Breast epithelium (tissue), 4 donors: ENCODE measurements at places on chromosomes 2 and 18.

DNA sequence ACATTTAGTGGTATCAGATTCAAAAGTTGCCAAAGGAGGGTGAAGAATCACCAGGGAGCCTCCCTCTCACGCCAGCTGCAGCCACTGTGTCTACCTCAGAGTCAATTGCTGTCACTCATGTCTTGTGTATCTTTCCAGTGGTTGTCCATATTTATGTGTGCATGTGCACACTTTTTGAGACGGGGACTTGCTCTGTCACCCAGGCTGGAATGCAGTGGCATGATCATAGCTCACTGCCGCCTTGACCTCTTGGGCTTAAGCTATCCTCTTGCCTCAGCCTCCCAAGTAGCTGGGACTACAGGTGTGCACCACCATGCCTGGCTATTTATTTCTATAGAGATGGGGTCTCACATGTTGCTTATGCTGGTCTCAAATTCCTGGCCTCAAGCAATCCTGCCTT is 4.0 kb downstream of the MOCOS start:
- DNase-seq: no peak

DNA sequence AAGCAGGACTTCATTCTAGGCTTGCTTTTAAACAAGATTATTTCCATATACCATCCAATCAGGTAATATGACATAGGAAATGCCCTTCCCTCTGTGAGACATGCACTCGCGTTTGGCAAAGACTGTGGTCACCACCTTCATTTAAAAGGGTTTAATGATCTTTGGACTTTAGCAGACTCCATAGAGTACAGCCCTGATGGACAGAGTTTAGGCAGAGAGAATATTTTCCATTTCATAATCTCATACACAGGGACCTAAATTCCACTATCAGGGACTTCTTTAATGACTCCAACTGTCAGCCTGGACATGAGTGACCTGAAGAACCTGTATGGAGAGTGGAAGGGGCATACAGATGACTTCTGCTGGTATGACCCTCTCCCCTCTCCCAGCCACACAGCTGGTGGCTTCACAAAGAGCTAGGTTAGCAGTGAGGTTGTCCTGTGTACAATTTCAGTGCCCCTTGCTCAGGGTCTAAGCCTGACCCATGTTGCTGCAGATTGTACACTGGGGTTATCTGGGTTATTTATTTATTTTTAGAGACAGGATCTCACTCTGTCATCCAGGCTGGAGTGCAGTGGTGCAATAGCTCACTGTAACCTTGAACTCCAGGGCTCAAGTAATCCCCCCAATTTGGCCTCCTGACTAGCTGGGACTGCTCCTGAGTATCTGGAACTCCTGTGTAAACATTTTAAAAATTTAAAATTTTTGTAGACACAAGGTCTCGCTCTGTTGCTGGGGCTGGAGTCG is 59.2 kb downstream of the PTPRM start:
- no peak for DNase-seq

- DNase-seq: no peak
These were observed 10.1 kb downstream of the RND3 start for GRCh38 chr2:150477347-150477746.

DNA sequence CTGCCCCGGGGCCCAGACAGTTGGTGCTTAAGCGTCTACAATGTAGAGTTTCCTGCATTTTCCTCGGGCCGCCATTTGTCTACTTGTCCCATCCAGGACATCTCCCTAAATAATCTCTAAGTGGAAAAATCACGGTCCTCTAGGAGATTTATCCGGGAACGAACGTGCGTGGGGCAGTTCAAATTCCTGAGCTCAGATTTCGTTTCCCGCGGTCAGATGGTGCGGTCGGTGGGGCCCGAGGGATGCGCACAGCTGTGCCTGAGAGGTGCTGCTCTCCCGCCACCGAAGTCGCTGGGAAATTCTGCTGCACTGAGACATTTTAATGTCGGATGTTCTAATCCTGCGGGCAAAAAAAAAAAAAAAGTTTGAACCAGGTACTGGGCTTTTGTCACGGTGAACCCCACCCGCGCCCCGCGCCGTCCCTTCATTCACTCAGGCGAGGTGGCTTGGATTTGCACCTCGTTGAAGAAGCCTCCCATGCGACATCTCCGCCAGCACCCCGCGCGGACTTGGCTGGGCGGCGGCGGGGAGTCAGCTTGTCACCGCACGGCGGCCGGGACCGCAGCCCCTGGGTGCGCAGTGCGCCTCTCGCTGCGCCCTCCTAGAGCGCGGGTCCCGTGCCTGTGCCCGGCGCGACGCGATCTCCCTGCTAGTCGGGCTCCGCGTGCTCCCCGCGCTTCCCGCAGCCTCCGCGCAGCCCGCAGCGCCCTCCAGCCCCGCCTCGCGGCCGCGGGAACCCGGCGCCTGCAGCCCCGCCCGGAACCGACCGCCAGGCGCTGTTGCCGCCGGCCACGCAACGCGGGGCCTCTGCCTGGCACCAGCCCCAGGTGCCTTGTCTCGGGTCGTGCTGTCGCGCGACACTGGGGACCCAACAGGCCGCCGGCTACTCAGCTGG is 191.9 kb upstream of the TCF4 start:
- peak; percentile 52 for DNase-seq

DNA sequence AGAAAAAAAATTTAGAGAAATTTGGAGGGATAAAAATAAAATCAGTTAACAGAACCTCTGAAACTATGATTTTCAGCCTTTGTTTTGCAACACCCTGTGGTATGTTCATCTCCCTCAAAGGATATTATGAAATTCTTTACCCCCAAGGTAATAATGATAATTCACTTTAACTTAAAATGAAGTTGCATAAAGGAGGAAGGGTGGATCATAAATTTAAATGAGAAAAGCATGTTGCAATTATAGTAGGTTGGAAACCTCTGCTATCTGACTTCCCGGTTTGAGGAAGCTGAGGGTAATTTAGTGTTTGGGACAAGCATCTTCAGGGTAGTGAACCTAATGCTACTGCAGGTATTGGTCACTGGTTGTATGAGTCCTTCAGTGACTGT is 102.9 kb downstream of the BABAM2 start:
- DNase-seq: no peak

- DNase-seq: no peak
These were observed 88.4 kb downstream of the ARHGAP15 start for GRCh38 chr2:143217512-143218115.

DNA sequence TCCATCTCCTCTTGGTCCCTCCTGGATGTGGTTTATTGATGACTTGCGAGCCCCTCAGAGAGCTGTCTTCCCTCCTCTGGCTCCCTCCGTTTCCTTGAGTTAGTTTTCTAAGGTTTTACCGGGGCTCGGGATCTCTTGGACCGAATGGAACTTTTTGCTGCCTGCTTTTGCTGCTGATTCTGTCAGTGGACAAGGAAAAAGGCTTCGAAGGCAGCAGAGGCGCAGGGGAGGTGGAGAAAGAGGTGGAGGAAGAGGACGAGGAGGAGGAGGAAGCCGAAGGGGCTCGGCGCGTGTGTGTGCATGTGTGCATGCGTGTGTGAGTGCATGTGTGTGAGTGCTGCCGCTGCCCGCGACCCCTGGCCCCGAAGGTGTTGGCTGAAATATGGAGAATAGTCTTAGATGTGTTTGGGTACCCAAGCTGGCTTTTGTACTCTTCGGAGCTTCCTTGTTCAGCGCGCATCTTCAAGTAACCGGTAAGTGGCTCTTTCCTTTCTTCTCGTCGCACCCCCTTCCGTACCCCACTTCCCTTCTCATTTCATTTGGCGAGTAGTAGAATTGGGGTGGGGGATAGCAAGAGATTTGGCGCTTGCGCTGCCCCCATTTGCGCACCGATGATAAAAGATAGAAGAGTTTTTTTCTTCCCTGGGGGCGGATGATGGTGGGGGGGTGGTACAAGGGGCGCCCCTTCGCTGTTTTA is 557 bp downstream of the DCC start:
- no peak for DNase-seq

DNA sequence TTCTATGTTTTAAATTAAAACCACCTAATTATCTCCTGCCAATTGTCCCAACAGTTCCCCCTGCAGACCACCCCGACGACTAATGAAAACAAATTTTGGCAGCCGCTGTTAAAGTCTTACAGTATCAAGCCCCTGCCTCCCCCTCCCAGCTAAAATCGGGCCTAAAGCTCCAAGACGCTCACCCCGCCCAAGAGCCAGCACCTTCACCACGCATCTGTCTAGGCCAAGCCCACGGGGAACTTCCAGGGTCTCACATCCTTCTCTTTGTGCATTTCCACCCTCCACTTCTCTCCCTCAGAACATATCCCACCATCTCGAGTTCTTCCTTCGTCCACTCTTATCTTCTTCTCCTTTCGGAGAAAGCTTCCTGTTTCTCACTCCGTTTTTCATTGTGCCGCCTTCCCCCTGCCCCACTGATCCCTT is 445 bp downstream of the PRPF40A start:
- no peak for DNase-seq

DNA sequence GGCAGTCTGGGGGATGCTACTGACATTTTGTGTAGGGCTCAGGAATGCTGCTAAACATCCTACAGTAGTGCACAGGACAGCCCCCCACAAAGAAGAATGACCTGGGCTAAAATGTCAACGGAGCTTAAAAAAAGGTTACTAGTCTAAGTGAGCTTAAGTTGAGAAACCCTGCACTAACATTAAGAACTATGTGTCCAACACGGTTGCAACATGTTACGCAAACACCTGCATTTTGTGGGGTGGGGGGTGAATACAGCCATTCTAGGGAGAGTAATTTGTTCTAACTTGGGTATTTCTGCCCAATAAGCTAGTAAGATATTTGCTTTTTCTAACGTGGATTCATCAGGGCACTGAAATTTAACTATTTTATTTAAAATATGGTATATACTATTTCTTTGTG is 57.9 kb downstream of the SLC8A1 start:
- DNase-seq: no peak

DNA sequence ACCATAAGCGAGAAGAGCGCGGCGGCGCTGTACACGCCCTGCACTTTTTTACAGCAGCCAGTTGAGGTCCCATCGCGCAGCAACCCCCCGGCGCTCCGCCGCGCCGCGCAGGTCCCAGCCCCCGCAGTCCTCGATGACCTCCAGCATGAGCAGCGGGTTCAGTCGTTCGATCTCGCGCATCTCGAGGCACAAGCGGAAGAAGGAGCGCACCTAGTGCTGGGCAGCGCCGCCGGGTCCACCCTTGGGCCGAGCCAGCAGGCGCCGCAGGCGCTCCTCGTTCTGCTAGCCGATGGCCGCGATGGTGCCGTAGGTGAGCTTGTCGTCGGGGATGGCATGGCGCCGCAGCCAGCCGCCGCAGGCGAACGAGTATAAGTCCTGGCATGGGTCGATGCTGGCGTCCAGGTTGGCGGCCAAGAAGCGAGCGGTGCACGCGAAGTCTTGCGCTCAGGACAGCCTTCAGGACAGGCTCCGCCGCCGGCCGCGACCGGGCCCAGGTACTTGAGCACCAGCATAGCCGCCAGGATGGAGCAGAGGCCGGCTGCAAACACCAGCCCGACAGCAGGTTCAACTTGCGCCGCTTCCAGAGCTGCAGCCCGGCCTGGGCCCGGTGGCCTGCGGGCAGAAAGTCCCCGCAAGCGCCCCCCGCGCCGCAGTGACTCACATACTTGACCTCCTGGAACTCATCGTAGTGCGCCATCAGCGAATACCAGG is 8.3 kb downstream of the ALPP start:
- DNase-seq: no peak

GRCh38 chr2:157307021-157307420 is 18.6 kb downstream of the ERMN start:
- no peak for DNase-seq

GRCh38 chr2:231526341-231527090 is 3.7 kb downstream of the NMUR1 start:
- no peak for DNase-seq

DNA sequence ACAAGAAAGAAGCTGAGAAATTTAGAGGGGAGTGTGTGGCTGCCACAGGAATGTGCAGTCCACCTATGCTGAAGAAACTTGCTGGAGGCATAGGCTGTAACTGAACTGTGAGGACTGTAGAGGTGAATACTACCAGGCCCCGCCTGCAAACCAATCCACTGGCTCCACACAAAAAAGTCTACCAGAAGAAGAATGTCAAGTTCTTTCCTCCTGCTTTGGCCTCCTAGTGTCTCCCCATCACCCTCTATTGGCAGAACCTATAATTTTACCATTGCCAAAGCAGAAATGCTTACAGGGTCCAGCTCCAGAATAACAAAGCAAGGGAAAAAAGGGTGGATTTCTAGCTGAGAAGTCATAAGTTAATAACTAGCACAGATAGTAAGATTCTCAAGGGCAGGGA is 5.9 kb upstream of the ATP5MC3 start:
- DNase-seq: no peak

GRCh38 chr18:61669320-61669719 is 223.5 kb downstream of the RNF152 start:
- no peak for DNase-seq

- DNase-seq: no peak
These were observed 241.2 kb downstream of the SLC4A3 start for GRCh38 chr2:219868635-219869034.

GRCh38 chr2:9774266-9774665 is 69.0 kb upstream of the TAF1B start:
- peak; percentile 36 for DNase-seq

- no peak for DNase-seq
These were observed 12.2 kb downstream of the NBAS start for GRCh38 chr2:15548974-15549373.

DNA sequence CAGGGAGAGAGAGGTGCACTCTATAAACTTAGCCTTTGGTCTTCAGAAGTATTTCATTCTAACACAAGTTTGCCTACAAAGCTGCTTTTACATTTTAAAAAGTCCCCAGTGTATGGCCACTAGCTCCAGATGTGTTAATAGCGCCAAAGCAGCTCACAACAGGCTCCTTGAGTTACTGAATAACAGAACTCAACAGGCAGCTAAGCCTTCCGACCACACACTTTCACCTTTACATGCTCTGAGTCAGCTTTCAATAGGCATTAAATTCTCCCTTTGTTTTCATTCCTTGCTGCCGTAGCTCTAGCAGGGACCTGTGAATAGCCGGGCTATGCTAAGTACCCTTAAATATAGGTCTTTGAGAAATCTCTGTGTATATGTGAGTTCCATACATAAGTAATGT is 262.8 kb upstream of the PARD3B start:
- no peak for DNase-seq
